ENCODE measurements at places on chromosomes 12 and 14.

DNA sequence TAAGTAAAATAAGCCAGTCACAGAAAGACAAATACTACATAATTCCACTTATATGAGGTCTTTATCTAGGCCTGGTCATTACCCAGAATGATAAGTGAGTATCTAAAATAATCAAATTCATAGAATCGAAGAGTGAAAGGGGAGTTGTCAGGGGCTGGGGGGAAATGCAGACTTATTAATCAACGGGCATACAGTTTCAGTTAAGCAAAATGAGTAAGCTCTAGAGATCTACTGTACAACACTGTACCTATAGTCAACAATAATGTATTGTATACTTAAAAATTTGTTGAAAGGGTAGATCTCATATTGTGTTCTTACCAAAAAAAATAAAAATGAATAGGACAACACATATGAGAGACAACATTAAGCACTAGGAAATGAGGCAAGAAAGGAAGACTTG is 13.3 kb downstream of the BTBD7 start:
- no peak overlapping the region for H3K27ac ChIP-seq
- no peaks in the 10 kb centered on the region for H3K27me3 ChIP-seq
- peaks cover 62% of the 10 kb centered on the region for H3K4me1 ChIP-seq
- no peak overlapping the region for H3K4me3 ChIP-seq
- no peaks in the 10 kb centered on the region for H3K36me3 ChIP-seq
- DNase-seq = no peak

GRCh38 chr14:98501335-98501734 is 770.7 kb downstream of the BCL11B start:
- no peak for DNase-seq
- no peaks in the 10 kb centered on the region for H3K27me3 ChIP-seq
- H3K4me1 ChIP-seq = peaks cover 13% of the 10 kb centered on the region
- no peaks in the 10 kb centered on the region for H3K36me3 ChIP-seq
- no peak overlapping the region for H3K4me3 ChIP-seq

GRCh38 chr12:71186571-71187288 is 28.9 kb upstream of the TSPAN8 start:
- no peaks in the 10 kb centered on the region for H3K4me1 ChIP-seq
- no peak overlapping the region for H3K4me3 ChIP-seq
- no peak for DNase-seq
- no peaks in the 10 kb centered on the region for H3K27me3 ChIP-seq
- H3K36me3 ChIP-seq = no peaks in the 10 kb centered on the region
- no peak overlapping the region for H3K27ac ChIP-seq

DNA sequence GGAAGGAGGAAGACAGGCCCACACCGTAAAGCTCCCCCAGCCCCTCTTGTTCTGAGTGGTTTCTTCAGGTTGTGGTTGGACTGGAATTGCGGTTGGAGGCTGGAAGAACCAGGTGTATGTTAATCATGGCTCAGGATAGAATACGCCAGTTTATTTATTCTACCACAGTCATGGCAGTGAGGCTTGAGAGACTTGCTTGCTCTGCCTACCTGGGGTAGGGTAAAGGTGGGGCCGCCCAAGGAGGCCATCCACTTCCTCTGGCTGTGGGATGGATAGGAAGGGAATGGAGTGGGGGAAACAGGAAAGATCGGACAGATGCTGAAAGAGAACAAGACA is 8.1 kb downstream of the SHMT2 start:
- no peak overlapping the region for H3K4me3 ChIP-seq
- no peak for DNase-seq
- no peak overlapping the region for H3K27ac ChIP-seq
- H3K27me3 ChIP-seq = peaks cover 77% of the 10 kb centered on the region

DNA sequence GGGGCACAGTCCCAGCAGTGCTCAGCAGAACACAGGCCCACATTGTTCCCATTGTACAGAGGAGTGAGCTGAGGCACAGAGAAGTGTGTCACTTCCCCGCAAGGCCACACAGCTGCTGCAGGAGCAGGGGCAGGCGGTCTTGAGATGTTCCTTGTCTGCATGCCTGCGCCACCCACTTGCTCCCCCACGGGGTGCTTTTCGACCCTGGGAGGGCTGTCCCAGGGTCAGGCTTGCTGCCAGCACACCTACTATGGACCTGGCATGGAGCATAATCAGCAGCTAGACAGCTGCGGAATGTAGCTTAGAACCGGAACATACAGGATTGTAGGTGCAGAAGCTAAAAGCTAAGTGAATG is 7.8 kb upstream of the EP400 start:
- DNase-seq = no peak
- H3K36me3 ChIP-seq = no peaks in the 10 kb centered on the region
- H3K4me3 ChIP-seq = no peak overlapping the region
- no peak overlapping the region for H3K27ac ChIP-seq
- no peaks in the 10 kb centered on the region for H3K27me3 ChIP-seq

DNA sequence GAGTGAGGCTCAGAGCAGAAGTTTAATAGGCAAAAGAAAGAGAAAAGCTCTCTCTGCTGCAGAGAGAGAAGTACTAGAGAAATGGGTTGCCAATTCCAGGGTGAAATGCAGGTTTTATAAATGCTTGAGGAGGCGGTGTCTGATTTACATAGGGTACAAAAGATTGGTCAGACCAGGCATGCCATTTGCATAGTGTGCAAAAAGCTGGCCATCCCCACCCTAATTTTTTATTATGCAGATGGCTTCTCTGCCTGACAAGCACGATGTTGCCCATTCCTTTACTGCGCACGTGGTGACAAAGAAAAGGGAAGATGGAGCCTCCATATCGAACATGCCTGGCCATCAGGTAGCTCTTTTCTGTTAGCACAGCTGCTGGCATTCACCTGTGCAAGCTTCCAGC is 209.3 kb upstream of the PPFIA2 start:
- H3K4me1 ChIP-seq = no peaks in the 10 kb centered on the region
- no peaks in the 10 kb centered on the region for H3K36me3 ChIP-seq
- no peak overlapping the region for H3K27ac ChIP-seq

DNA sequence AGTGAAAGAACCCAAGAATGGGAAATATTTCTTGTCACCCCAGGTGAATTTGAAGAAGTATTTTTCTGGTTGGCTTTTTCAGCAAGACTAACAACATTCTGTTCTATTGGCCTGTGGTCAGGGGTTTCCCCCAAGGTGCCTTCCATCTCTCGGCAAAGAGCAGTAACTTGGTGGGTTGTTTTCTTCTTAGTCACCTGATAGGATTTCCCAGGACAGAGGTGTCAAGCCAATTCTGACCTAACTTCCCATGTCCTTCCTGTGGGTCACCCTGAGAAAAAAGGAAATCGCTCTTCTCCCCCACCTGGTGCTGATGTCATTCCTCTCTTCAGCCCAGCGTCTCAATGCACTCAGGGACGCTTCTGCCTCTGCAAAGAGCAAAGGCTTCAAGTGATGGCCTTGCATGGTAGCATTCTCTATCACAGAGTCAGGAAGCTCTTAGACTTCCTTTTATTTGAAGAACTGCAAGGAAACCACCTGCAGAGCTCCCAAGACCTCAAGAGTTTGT is 16.1 kb upstream of the IFNG start:
- no peak overlapping the region for H3K27ac ChIP-seq
- no peaks in the 10 kb centered on the region for H3K4me1 ChIP-seq
- H3K27me3 ChIP-seq = peaks cover 5% of the 10 kb centered on the region
- no peak for DNase-seq
- no peak overlapping the region for H3K4me3 ChIP-seq

- H3K36me3 ChIP-seq = peaks cover 10% of the 10 kb centered on the region
- DNase-seq = no peak
- H3K27me3 ChIP-seq = no peaks in the 10 kb centered on the region
- H3K27ac ChIP-seq = no peak overlapping the region
- H3K4me3 ChIP-seq = no peak overlapping the region
Measured at GRCh38 chr12:124779161-124780141, 84.2 kb downstream of the SCARB1 start.

Measured in esophagus squamous epithelium (tissue), 5 donors.